Cardiac fibroblast (primary cell): ENCODE measurements at places on chromosomes 4 and X.

DNA sequence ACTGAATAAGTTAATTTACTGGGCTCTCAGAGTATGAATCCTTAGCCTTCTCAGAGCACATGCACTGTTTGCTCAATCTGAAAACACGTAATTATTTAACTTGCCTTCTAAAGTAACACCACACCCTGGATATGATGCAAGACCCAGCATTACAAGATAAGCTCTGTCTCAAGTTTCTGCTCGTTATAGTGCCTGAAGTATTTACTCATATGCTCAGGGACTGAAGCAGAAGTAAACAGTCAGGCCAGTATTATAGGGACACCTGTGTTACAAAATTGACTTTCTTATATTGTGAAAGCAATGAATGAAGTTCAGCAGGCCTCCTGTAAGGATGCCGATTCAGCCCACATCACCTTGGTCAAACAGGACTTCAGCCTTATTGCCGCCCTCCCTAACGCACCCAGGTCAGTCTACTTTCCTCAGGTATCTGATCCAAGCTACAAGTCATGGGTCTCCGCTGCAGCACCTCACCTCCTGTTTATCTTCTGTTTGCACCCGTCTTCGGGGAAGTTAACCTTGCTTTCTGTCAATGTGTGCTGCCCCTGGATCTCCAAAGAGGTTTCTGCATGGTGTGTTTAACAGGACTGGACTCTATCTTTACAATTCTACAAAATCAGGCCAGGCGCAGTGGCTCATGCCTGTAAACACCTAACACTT lies 42.8 kb upstream of the KLF3 start:
- peak; percentile 69 for DNase-seq

DNA sequence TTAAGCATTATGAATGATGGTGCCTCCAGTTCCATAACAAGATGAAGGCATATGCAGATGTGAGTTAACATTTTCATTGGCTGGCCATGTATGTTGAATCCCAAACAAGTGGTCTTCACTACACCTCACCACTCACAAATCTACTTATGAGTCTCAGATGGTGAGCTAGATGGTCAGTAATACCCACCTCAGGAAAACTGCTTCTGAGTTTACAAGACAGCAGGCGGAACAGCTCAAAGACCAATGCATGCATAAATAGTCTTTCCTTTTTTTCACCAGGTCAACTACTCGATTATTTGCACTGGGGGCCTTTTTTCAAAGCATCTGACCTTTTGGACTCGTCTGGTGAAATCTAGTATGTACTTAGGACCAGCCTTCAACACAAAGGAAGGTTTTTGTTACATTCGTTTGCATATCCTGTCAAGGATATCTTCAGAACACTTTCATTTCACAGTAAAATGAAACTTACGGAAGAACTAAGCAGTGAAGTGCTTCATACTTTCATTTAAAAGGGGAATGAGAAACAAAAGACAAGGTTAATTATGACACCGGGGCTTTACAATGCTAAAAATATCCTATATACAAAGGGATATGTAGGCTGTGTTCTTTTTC lies 23.1 kb upstream of the TLR7 start:
- DNase-seq = no peak

GRCh38 chr4:113822555-113823290 lies 61.2 kb upstream of the CAMK2D start:
- no peak for DNase-seq

- peak; percentile 92 for DNase-seq
These were observed 24.8 kb upstream of the TMSB4X start for GRCh38 chrX:12949927-12950656.

DNA sequence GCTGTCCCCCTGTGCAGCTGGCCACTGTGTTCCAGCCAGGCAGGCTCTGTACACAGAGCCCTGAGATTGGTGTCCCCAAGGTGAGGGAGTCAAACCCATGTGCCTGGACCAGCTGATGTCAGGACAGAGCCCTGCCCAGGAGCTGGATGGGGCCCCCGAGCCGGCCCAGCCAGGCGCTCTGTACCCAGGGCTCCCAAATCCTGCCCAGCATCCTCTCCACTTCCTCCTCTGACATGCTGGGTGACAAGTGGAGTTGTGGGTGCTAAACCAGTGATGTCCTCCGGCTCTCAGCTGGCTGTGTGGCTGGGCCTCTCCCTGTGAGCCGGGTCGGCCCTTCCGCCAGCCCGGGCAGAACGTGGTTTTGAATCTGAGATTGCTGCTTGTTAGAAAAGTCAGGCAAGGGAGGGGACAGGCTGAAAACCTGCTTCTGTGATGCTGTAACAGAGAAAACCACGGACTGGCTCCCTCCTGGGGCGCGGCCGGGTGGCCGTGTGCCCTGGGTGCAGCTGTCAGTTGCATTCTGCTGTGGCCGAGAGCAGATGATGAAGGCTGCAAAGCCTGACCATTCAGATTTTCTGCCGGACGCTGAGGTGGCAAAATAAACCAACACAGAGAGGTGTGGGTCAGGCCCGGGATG lies 7.9 kb upstream of the CPLX1 start:
- no peak for DNase-seq

DNA sequence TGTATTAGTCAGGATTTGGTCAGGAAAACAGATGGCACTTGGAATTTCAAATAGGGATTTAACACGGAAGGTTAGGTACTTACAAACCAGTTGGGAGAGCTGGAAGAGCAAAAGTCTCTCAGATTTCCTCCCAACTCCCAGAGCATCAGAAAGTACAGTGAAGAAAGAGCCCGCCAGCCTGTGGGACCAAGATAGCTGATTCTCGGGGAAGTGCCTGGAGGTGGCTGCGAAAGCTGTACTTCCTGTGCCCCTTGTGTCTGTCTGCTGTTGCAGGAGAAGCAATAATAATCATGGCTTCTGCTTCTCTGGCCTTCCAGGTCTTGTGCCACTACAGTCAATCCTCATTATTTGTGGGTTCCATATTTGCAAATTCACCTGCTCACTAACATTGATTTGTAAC lies 221.0 kb upstream of the BCOR start:
- no peak for DNase-seq

DNA sequence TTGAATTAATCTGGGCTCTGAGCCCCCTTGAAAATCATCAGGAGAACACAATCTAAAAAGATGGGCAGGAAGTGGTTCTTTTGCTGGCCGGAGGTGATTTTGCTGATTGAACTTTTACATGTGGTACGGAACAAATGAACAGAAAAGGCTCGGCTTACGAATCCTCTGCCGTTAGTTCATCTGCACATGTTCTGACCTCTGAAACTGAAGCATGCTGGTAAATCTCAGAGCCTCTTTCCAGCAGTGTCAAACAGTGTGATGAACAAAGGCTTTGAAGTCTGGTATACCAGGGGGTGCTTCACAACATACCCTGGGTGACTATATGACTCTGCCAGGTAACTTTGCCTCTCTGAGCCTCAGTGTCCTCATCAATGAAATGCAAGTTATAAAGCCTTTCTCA lies 194.2 kb upstream of the C1QTNF7 start:
- no peak for DNase-seq

GRCh38 chr4:143711543-143712154 lies 11.2 kb upstream of the FREM3 start:
- DNase-seq = no peak

- DNase-seq = no peak
These were observed 142.3 kb downstream of the AFAP1 start for GRCh38 chr4:7797330-7797729.

- DNase-seq = no peak
These were observed 38.9 kb downstream of the WDR1 start for GRCh38 chr4:10077483-10078335.

DNA sequence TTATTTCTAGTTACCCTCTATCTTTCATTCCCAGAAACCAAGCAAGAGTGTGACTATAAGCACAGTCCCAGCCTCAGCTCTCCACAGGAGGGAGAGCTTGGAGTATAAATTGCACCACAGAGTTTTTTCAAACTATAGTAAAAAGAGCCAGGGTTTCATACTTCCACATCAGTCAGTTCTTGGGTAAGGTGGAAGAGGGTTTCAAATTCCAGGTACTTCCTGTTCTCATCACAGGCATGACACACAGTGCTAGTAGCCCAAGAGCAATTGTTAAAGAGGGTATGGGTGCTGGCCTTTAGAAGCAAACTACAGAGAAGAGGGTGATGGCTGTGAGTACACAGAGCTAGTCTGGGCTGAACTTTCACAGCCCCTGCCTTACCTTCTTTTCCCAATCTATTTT lies 5.7 kb upstream of the IL1RAPL1 start:
- DNase-seq = no peak

DNA sequence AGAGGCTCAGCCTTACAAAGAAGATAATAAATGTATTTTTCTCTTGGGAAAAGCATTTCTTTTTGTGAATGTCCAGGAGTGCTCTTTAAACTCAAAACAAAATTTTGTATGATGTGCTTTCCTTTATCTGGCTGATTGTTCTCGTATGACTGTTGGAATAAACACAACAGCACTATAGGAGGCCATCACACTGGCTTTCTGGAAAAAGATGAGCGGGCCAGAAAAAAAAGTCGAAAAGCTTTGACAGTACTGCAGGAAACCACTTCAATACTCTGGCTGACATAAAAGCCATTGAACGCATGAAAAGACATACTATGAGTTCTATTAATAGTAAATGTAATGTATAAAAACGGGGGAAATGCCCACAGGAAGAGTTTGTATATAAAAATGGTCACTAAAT lies 64.7 kb upstream of the CTSO start:
- DNase-seq = no peak

DNA sequence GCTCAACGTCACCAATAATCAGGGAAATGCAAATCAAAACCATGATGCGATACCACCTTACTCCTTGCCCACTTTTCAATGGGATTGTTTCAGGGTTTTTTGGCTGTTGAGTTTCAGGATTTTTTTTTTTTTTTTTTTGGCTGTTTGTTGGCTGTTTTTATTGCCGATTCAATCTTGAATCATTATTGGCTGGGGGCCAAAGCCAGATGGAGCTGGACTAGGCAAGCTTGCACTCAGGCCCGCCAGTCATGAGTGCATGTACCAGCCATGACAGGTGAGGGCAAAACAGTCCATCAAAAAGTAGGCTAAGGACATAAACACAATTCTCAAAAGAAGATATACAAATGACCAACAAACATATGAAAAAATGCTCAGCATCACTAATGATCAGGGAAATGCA lies 13.3 kb downstream of the YIPF7 start:
- no peak for DNase-seq

- DNase-seq = peak; percentile 31
These were observed 37.9 kb upstream of the GYPA start for GRCh38 chr4:144178414-144178813.

GRCh38 chr4:17356926-17357325 lies 155.0 kb downstream of the QDPR start:
- no peak for DNase-seq

DNA sequence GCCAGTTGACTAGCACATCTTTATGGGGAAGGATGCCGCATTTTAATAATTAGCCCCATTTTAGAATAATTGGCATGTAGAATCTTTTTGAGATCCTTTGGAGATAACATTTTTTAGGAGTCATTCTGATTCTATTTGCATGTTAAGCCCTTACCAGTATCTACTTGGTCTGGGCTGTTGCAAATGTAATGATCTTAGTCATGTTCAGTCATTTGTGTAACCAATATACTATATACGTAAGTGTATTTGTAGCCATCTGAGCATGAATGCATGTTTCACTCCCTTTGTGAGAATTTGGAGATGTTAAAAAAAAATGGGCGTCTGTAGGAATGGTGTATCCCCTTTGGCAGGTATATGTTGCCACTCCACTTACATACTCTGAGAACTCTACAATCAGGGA lies 119.1 kb downstream of the TEX13A start:
- DNase-seq = no peak

- peak; percentile 83 for DNase-seq
These were observed 221.5 kb downstream of the PCDH18 start for GRCh38 chr4:137310593-137311490.

- DNase-seq = no peak
These were observed 313.9 kb downstream of the TECRL start for GRCh38 chr4:64095398-64095797.

DNA sequence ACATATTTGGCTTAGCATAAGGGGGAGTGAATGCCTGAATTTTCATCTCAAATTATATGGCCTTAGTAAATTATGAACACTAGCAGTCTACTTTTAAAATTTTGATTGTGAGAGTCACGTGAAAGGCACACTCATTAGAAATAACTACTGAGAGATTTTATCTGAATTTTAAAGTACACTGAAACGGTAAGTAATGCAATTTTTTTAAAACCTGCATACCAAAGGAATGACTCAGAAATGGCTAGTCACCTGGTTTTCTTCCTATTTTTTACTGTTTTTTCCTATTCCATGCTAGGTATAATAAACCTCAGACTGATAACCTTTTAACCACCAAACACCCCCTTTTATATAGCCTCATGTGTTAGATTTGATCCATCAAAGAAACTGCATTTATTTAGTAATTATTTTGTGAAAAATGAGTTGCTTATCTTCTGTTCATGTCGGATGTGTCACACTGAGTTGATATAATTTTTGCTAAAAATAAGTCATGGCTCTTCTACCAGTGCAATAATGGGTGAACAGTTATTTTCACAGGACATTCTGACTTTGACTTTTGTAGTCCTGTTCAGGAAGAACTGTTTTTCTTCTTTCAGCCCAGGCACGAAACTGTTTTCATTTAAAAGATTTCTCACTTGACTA lies 40.4 kb downstream of the CPEB2 start:
- DNase-seq = peak; percentile 19
